ENCODE measurements at places on chromosomes 6 and 20. TPM values are rescaled to one million over a fixed set of nuclear protein-coding genes. Genes with fewer than 3 reads are reported as not detected.

Gene TFAP2B
- not detected for total RNA-seq

Gene TRIM15
- total RNA-seq, result not detected

Gene CAGE1
- not detected for total RNA-seq

Gene FAM184A
- 7.4 TPM for total RNA-seq

Gene RPL10A
- 1,499 TPM for total RNA-seq

GRCh38 chr20:11870411-11870810, 47.3 kb upstream of the BTBD3 start:
- DNase-seq, result no peak
- no peak overlapping the region for H3K4me3 ChIP-seq
- peaks cover 5% of the 10 kb centered on the region for H3K27me3 ChIP-seq
- H3K4me1 ChIP-seq, result no peaks in the 10 kb centered on the region
- no peak overlapping the region for H3K27ac ChIP-seq

DNA sequence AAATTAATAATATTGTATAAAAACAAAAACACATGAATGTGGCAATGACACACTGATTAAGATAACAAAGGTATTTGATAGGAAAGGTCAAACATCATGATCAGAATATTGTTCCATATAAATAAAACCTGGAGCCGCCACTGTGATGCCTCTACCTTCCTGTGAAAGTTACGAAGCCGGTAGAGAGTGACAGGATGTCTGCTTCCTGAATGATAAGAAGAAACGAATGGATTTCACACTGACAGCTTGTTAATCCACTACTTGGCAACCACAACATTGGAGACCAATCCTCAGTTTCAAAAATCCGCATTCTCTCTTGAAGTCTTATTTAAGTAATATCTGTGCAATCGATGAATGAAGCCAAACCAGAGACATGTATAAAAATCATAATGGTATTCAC, 315.1 kb downstream of the HDGFL1 start:
- H3K27ac ChIP-seq, result no peak overlapping the region
- H3K27me3 ChIP-seq, result no peaks in the 10 kb centered on the region
- no peak for DNase-seq
- H3K36me3 ChIP-seq, result no peaks in the 10 kb centered on the region

- DNase-seq, result peak; percentile 31
- peak overlapping the region; percentile 60 for H3K27ac ChIP-seq
- peaks cover 49% of the 10 kb centered on the region for H3K4me1 ChIP-seq
- peaks cover 12% of the 10 kb centered on the region for H3K36me3 ChIP-seq
These were observed 199.4 kb upstream of the ZNF184 start for GRCh38 chr6:27672113-27672799.
